ENCODE measurements at places on chromosomes 2 and 18.

DNA sequence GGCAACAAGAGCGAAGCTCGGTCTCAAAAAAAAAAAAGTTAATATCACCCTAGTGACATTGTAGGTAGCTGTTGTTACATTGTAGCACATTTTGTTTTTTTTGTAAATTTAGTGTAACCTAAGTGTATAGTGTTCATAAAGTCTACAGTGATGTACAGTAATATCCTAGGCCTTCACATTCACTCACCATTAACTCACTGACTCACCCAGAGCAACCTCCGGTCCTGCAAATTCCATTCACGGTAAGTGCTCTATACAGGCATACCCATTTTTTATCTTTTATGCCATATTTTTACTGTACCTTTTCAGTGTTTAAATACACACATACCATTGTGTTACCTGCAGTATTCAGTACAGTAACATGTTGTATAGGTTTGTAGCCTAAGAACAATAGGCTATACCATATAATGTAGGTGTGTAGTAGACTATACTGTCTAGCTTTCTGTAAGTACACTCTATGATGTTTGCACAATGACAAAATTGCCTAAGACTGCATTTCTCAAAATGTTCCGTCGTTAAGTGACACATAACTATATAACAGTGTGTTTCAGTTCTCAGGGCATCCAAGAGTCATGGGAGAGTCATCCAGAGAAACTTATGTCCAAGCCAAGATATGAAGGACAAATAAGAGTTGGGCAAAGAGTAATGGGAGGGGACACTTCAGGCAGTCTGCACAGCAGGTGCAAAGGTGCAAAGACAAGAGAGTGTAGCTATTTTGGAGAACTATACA lies 68.4 kb downstream of the TANK start:
- no peak for DNase-seq

DNA sequence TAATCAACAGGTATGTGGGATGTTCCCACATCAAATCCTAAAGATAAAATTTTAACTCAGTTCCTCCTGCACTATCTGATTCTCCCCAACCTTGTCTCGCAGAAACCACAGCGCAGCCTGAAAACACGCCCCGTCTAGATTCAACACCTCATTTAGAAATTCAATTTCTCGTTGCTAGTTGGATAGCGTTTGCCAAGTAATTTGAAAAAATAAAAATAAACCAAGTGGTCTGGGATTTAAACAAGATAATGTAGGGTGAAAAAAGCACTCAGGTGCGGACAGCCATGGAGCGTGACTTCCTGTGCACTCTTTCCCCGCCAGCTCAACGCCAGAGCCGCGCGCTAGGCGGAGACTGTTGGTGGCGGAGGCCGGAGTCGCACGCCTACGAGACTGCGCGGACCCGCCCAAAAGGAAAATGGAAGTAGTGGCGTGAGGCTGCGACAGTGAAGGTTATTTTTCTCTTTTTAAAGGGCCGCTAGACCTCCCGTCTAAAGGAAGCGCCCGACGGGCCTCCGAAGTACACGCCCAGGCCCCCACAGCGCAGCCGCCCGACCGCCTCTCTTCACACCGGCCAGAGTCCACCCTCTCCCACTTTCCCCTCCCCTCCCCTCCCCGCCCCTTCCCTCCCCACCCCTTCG lies 615 bp upstream of the CCNT2 start:
- DNase-seq = no peak

DNA sequence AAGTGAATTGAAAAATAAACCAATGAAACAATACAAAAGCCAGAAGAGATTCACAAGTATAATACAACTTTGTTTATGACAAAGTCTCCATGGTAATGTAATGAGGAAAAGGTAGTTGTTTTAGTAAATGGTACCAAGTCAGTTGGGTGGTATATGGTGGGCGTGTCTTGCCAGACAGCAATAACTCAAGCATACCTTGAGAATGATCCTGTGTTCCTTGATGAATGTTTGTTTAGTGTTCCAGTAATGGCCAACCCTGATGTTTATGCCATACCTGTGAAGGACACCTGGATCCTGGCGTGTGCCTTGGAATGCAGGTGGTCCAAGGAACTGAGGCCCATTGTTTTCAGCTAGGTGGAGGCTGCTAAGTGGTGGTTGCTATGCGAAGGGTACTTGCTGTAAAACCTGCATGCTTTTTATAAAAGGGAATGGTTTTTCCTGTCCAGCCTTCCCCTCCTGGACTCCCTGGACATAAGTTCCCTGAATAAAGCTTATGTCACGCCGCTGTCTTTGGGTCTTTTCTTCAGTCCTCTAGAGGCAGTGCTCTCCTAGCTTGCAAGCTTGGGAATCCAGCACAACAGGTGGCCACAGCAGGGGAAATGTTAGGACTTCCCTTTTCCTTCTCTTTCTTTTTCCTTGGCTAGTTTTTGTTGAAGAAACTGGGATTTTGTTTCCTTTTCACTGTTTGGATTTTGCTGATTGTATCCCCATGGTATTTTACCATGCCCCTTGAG lies 54.7 kb downstream of the MTA3 start:
- no peak for DNase-seq

GRCh38 chr2:88451811-88452564 lies 505 bp downstream of the FOXI3 start:
- peak; percentile 42 for DNase-seq

DNA sequence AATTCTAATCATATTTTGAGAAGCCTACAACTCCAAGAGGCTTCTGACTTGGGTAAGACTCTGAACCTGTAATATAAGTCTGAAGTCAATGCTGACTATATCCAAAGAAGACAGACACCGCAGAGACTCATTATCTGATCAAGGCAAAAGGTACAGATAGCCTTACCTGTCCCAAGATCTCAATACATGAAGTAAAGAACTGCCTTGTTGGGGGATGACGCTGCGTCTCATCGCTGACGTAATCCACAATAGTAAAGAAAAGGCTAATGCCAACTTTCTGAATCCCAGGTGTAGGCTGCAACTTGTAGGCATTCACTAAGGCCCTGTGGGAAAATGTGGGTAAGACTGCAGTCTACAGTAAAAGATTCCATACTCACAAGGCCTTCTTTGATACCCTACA lies 62.1 kb downstream of the SIGLEC15 start:
- DNase-seq = no peak

DNA sequence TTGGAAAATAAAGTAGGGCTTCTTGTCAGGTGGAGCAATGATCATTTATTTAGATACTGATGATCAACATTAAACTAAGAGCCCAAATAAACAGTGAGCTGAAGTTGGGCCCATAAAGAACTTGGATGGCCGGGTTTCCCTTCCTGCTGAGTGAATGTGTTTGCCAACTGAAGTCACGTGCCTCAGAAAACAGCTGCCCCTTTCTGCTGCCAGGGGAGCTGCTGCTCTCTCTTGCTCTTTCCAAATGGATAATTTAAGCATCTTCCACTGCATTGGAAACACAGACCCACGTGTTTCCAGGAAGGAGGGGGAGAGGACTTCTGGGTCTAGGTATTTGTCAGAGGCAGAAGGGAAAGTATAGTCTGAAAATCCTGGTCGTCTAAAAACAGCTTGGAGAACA lies 22.9 kb upstream of the NCKAP5 start:
- no peak for DNase-seq

- DNase-seq = no peak
Measured at GRCh38 chr2:18398833-18399232, 161.6 kb downstream of the RDH14 start.

GRCh38 chr2:148279216-148279615 lies 258.3 kb downstream of the MBD5 start:
- DNase-seq = no peak

- DNase-seq = no peak
Measured at GRCh38 chr18:61503688-61504087, 170.5 kb downstream of the CDH20 start.

GRCh38 chr18:64528646-64529045 lies 379.8 kb upstream of the LINC00305 start:
- no peak for DNase-seq

- DNase-seq = no peak
Measured at GRCh38 chr18:5515011-5515784, 28.6 kb downstream of the EPB41L3 start.

DNA sequence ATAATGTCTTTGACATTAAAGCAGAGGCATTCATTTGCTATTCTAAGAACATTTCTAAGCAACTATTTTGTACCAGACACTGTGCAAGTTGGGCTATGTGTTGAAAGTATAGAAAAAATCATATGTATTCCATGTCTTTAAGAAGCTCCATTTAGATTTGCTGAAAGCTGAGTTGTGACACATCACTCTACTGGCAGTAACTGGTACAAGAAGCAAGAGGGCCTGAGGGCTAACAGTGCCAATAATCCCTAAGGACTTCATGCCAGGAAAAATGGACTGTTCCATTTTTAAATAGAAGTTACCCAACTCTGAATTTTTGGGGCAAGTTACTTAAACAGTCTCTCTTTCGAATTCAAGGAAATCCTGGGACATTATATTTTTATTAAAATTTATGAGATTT lies 178.7 kb downstream of the SRBD1 start:
- DNase-seq = no peak

DNA sequence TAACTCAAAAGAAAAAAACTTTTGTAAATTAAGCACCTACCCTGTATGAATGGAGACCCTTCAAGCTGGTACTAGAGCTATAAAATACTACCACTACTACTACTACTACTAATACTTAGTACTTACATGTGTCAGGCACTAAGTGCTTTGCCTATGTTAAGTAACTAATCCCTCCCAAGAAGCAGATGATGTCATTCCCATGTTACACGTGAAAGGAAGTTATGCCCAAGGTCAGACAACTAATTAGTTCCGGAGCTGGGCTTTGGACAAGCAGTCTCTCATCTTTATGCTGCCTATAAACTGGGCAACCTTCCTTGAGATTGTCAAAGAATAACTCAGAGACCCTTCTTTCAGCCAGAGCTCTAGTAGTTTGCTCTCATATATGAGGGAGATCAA lies 13.9 kb upstream of the ATP6V1B1 start:
- DNase-seq = no peak

DNA sequence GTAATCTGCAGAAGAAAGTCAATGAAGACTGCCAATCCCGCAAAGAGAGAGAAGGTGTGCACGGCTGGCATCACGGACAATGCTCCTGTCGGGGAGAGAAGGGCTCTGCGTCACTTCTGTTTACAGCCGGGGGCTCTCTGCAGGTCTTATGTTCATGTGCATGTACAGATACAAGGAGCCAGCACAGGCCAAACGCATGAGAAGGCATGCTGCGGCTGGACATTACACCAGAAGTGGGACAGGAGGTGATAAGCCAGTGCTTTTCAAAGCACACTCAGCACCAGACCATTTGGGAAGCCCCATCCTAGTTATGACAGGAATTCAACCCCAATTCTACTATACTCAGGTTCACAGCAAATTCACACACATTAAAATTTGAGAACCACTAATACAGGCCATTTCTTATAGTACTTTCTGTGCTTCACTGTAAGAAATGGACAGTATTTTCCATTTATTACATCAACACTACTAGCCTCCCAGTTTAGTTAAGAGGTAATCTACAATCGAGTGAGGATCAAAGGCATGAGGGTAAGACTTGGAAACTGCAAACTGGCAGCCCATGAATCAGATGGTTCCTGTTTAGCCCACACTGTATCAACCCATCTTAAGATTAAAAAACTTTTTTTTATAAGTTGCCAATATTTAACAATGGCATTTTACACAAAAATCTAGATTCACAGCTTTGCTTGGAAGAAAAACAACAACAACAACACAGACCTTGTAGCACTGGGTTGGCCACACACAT lies 38.2 kb downstream of the RMC1 start:
- DNase-seq = no peak

- DNase-seq = peak; percentile 97
Measured at GRCh38 chr2:218880102-218880858, at the start of gene WNT10A. WNT10A (plus strand) TSS chr2:218880852; CDS start chr2:218880996, 144 bp downstream.

DNA sequence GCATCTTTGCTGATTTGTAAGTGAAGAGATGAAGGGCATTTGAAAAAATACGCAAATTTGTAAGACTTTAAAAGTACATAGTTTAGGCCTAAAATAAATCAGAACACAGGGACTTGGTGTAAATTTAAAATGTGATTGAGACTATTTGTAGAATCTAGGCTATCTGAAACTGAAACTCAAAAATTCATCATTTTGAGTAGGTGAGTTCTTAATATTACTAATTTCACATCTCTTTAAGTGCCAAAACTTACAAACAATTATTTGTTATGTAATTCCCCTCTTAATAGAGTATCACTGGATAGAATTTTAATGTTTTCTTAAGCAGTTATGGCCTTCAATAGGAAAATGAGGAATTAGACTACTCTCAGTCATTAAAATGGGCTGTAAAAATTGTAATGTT lies 14.0 kb upstream of the HRH4 start:
- peak; percentile 49 for DNase-seq

- DNase-seq = no peak
Measured at GRCh38 chr2:19708776-19709175, 193.0 kb downstream of the TTC32 start.

DNA sequence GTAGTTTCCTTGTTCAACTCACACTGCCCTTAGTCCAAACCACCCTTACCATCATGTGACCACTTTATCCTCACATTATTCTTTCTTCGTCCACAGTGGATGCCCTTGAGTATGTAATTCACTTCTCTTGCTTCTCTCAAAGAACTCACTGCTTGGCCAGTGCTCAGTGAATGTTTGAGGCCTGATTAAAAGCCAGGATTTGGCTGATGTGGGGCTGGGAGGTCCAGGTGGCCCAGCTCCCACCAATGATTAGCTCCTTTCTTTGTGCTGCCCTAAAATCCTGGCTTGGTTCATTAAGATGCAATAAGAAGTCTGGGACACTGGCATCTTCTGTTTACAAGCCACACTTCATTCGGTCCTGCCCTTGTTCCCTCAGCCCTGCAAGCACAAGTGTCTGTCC lies 97.8 kb upstream of the CELF4 start:
- DNase-seq = no peak

All from MM.1S (cell line).